ENCODE measurements at places on chromosomes 4 and X. TPM values are rescaled to one million over a fixed set of nuclear protein-coding genes. Genes with fewer than 3 reads are reported as not detected.

Gene ADAM29
- total RNA-seq, result not detected

Gene ESX1
- total RNA-seq, result not detected

Gene UBE2K
- 94.3 TPM for total RNA-seq

Gene SOWAHB
- 0.08 TPM for total RNA-seq

Gene PAGE5
- not detected for total RNA-seq

Gene TEX13D
- not detected for total RNA-seq

Gene C4orf17
- not detected for total RNA-seq

Gene MAP3K15
- 0.15 TPM for total RNA-seq

Gene ARX
- not detected for total RNA-seq

Gene SMR3B
- not detected for total RNA-seq

DNA sequence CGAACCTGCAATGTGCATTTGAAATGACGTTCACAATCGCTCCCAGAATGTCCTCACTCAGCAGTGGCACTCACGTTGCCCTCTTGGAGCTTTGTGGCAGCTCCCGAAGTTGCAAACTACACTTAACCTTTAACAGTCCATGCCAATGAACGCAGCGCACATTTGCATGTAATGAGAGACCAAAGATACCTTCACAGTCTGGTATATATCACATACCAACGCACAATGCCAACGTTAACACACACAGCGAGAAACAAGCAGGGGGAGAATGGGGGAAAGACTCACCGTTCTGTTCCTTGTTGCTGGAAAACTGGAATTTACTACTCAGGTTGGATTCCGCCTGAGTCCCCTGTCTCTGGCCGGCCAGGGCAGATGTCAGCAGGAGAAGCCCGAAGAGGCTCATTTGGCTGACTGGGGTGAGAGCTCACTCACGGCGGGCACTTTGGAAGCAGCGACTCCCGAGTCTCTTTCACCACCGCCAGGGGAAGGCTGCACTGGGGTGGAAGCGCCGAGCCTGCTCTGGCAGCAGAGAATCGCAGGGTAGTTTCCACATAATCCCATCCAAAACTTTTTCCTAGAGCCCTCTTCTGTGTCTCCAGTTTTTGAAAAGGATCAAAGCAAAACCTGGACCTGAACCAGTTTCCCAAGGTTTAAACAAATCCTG lies 966 bp downstream of the PDGFC start:
- no peak for DNase-seq

GRCh38 chrX:130758072-130758471 lies 144.9 kb downstream of the ENOX2 start:
- DNase-seq, result no peak

DNA sequence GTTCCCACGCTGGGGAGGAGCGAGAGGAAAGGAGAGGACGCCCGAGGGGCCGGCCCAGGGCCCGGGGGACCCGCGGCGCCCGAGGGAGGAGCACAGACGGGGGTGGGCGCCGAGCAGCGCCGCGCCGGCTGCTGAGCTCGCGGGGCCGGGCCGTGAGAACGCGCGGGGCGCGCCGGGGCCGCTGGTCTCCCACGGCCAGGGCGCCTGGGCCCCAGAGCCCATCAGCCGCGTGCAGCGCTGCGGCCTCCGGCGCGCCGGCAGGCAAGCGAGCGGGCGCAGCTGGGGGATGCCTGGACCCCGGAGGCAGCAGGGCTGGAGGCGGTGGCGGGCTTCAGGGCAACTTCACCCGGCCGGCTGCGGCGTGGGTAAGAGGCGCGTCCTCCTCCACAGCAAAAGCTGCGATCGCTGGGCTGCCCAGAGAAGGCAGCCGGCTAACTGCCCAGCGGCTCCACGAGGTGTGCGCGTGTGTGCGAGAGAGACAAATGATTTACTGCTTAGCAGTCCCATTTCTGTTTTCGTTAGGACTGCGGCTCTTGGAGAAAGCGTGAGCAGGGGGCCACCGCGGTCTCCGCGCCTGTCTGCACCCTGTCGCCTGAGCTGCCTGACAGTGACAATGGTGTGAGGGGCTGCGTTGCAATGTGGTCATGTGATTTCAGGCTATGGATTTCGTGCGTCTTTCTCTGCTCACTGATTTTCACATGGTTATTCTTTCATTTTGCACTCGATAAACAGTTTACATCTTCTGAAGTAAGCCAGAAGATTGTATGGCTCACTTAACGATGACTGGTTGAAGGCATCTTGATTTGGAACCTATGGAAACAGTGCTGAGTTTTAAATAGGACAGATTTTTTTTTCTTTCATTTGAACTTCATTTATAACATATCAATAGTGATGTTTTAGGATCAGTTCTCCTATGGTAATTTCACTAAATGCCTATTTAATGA lies 1.2 kb downstream of the GUCY1A1 start:
- no peak for DNase-seq

DNA sequence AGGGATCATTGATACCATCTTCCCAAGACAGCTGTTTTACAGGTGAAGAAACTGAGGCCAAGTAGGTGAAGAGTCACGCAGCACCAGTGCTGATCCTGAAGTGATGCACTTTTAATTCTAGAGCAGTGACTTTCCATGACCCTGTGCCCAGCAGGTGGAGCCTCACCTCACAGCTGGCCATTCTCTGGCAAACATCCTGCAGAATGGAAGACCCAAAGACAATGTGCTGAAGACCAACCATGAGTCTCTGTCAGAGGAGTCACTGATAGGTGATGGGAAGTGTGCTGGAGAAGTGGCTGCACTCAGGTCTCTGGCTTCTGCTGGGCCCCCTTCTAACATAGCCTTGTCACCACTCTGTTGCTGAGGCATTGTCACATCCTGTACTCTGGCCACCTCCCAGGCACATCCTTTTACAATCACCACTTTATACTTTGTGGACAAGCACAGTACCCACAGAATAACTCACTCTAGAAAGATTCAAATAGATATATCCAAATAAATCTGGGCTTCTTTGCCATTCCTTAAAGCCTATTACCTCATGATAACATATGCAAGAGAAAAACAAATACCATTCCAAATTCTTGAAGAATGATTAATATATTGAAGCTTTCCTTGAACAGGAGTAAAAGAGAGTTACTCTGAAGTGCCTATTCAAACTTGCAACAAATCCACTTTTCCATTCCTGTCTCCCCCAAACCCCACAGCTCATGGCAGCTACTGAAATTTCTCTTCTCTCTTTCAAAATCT lies 64.1 kb upstream of the SCOC start:
- no peak for DNase-seq

GRCh38 chrX:64190136-64190740 lies 15.3 kb downstream of the AMER1 start:
- no peak for DNase-seq

GRCh38 chr4:89121387-89122068 lies 10.2 kb downstream of the TIGD2 start:
- no peak for DNase-seq

DNA sequence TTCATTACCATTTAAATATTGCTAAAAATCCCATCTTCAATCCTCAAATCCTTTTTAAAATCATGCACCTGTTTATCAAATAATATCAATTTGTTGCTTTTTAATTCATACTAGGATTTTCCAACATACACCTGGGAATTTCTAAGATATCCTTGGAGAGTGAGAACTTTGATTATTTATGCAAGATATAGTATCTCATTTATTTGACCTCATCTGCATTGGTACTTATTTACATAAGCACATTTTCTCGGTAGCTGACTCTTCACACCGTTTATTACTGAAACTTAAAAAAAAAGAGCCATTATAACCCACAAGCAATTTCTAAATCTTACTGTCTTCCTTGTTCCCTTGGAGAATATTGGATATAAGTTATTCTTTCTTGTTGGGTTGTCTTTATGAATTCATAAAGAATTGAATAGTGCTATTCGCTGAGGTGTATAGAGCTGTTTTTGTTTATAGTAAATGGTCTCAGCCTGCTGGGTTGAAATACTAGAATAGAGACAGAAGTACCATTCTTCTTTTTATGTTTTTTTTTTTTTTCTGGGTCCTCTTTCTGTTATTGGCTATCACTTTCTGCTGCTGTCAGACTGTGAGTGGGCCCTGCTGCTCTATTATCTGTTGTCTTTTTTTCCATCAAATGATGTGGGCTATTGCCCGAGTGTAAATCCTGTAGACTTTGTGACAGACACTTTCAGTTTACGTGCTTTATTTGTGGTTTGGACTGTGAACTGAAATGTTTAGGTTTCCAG lies 2.9 kb downstream of the UGT8 start:
- no peak for DNase-seq

DNA sequence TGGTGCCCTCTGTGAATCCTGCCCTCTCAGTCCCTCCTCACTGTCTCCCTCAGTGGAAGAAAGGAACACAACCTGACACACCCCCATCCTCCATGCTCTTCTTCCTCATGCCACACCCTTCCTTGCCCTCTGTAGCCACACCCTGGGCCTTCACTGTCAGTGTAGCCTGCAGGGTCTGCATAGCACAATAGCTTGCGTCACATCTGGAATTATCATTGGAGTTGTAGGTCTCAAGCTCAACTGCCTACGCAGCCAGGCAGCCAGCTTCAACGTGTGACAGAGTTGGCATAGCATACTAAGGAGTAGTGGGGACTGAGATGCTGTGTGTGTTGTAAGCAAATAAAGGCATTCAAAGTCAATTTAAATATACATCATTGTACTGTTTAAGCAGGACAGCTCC lies 113.5 kb upstream of the SCML1 start:
- no peak for DNase-seq

DNA sequence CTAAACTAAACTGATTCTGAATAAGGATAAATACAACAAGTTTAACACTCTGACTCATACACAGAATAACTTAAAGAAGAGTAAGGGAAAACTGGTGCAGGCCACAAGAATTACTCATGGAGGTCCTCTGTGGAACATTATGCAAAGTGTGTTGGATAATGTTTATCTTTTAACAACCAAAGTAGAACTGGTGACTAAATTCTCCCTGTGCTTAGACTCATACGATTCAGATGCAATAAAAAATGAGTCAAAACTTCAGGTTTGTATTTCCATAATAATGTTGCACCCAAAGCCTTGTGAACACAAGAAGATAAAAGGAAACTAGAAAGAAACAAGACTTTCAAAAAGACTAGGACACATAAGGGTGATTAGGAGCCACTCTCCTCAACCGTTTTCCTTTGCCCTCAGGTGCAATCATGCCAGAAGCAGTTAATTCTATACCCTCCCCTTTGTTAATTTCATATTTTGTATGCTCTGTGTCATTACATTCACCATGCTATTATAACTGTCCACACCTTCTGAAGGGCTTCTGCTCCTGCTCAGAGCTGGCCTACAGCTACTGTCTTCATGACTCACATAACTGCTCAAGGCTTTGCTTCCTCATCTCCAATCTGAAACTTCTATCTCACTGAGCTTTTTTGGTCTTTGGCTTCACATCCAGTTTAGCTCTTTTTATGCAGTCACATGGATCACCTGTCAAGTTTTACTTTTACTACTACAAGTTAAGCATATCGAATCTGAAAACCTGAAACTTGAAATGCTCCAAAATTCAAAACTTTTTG lies 60.2 kb downstream of the KCNIP4 start:
- no peak for DNase-seq

GRCh38 chrX:109190542-109190941 lies 291.3 kb downstream of the GUCY2F start:
- no peak for DNase-seq

GRCh38 chrX:6890544-6891261 lies 256.8 kb upstream of the STS start:
- DNase-seq, result no peak

GRCh38 chrX:110132450-110133114 lies 129.7 kb downstream of the TMEM164 start:
- no peak for DNase-seq
